ENCODE measurements at places on chromosomes 12 and 14. TPM values are rescaled to one million over a fixed set of nuclear protein-coding genes. Genes with fewer than 3 reads are reported as not detected.

DNA sequence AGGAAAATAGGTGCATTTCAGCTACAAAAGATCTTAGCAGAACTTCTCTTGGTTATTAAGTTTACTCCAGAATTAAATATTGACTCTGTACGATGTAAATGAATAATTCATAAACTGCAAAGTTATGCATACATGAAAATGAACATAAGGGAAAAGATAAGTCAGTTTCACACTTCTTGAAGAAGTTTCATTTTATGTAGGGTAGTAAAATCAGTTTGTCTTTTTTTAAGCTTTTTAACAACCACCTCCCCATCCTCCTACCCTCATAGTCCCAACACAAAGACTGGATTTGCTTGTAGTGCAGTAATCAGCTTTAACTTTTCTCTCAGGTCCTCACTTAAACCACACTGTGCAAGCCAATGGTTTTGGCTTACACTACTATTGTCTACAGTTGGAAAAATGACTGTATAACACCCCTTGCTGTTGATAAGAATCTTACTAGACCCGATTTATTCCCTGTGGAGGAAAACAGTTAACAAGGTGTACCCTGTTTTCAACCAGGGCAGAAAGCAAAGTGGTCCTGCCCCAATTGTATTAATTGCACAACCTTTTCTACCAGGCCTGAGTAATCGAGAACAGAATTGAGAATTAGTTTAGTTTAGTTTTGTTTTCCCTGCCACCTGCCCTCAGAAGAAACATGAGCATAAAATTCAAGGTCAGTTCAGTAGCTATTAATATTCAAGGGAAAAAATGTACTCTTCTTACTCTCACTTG, 44.1 kb downstream of the NIN start:
- no peak for DNase-seq

- no peak for DNase-seq
These were observed 49.8 kb upstream of the CCDC63 start for GRCh38 chr12:110796952-110797351.

The FAM90A1 gene
- 0.27 TPM for polyA plus RNA-seq

The EFS gene
- not detected for polyA plus RNA-seq

- DNase-seq, result no peak
These were observed 128.2 kb downstream of the BCL11B start for GRCh38 chr14:99143793-99144192.

The MYO1H gene
- not detected for polyA plus RNA-seq

- no peak for DNase-seq
These were observed 276.2 kb downstream of the EMP1 start for GRCh38 chr12:13472690-13473089.

GRCh38 chr12:80714055-80714454, 2.7 kb upstream of the MYF5 start:
- DNase-seq, result no peak

- DNase-seq, result no peak
These were observed 15.2 kb downstream of the RILPL2 start for GRCh38 chr12:123421314-123421713.

The TAS2R7 gene
- not detected for polyA plus RNA-seq
